ENCODE measurements at places on chromosomes 16 and 17.
A peak's percentile ranks its signal among the peaks of the same experiment; 100 is the strongest.

DNA sequence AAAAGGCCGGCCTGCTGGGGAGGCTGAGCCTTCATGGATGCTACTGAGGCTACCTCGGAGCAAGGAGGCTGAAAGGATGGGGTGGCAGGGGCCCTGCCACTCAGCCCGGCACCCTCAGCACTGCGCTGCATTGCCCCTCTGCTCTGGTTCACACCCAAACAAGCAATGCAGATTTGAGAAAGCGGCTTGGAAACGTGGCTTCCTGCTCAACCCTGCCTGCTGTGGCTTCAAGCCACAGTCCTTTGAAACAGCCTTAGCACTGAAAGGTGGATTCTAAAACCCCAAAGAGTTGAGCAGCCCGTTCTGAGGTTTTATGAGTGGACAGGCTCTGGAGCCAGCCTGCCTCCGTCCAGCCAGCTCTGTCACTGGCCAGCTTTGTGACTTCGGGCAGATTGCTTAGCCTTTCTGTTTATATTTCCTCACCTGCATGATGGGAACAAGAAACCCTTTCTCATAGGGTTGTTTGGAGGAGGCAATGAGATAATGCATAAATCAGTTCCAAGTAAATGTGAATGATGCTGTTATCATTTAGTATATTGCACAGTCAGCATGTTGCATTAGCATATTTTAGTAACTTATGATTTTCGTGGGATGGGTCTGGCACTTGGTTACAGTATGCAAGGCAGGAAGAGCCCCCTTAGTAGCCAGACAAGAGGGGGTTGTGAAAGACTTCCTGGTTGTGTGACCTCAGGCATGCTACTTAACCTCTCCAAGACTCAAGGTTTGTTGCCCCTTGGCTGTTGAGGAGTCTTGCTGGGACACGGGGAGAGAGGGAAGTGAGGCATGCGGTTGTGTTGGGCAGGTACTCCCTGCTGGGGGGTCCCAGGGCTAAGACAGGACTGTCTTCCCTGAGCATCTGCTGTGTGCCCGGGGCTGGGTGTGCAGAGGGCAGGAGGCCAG is 23.6 kb downstream of the CRISPLD2 start:
- H3K4me1 ChIP-seq = no peaks in the 10 kb centered on the region
- peaks cover 19% of the 10 kb centered on the region for H3K27me3 ChIP-seq
- no peak overlapping the region for H3K27ac ChIP-seq
- peaks cover 15% of the 10 kb centered on the region for H3K36me3 ChIP-seq
- H3K4me3 ChIP-seq = no peak overlapping the region

DNA sequence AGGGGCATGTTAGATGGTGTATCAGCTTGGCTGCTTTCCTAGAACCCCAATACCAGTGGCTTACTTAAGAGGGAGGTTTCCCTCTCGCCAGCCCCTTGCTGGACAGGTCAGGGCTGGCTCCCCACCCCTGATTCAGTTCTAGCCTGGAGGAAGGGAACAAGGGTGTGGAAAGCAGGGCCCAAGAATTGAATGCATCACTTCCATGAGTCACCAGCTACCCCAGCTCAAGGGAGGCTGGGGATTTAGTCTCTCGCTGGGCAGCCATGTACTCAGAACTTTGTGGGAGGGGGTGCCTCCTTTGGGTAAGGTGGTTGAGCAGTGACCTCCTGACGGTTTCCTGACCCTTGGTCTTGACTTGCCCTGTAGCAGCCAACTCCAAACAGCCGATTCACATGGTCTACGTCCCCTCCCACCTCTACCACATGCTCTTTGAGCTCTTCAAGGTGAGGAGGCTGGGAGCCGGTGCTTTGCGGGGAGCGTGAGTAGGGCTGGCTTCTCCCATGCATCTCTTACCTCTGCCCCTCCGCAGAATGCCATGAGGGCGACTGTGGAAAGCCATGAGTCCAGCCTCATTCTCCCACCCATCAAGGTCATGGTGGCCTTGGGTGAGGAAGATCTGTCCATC is 12.8 kb downstream of the PDK2 start:
- H3K36me3 ChIP-seq = peaks cover 71% of the 10 kb centered on the region
- no peak overlapping the region for H3K27ac ChIP-seq
- peaks cover 21% of the 10 kb centered on the region for H3K4me1 ChIP-seq
- no peak overlapping the region for H3K4me3 ChIP-seq
- no peaks in the 10 kb centered on the region for H3K27me3 ChIP-seq

DNA sequence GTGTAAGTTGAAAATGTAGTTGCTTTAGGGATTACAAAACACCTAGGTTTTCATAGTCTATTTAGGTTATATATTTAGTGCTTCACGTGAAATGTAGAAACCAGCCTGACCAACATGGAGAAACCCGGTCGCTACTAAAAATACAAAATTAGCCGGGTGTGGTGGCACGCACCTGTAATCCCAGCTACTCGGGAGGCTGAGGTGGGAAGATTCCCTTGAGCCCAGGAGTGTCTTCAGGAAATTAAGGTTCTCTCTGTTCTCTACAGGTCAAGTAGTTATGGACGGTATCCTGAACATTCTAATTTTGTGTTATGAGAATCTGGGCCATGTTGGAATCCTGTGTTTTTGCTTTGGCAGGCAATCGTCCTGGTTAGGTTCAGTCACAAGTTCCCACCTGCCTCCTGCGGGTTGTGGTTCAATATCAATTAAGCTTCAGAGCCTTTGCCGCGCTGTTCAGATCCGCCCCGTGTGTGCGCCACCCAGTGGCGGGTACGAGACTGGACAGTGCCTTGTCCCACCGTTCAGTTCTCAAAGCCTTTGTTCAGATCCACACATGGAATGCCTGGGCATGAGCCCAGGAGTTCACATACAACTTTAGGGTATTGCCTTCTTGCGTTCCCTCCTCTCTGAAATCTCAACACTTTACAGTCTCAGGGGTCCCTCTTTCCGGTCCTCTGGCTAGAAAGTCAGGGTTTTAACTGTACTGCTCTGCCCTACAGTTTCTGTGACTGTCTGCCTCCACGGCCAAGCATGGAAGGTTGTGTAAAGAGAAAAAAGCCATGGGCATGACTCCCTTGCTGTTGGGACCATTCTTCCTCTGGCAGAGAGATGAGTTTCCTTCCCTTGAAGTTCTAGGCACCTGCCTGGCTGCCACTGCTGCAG is 41.7 kb downstream of the HEATR6 start:
- no peak overlapping the region for H3K4me3 ChIP-seq
- no peak overlapping the region for H3K27ac ChIP-seq
- DNase-seq = peak; percentile 33
- H3K27me3 ChIP-seq = no peaks in the 10 kb centered on the region
- peaks cover 1% of the 10 kb centered on the region for H3K36me3 ChIP-seq

DNA sequence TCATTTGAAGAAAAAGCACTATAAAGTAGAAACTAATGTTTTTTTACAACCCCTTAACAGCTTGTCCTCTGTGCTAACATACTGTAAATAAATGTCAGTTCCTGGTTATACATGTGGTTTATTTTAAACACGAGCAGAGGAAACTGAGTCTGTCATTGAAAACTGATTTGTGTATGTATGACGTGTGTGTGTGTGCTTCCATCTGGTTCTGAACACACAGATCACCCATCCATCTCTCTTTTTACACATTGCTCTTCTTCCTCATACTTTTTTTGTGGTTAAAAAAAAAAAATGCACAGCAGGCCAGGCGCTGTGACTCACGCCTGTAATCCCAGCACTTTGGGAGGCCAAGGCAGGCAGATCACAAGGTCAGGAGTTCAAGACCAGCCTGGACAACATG is 49.5 kb downstream of the ZNF423 start:
- H3K27ac ChIP-seq = no peak overlapping the region
- peaks cover 3% of the 10 kb centered on the region for H3K4me1 ChIP-seq
- no peak overlapping the region for H3K4me3 ChIP-seq
- H3K27me3 ChIP-seq = no peaks in the 10 kb centered on the region
- peak; percentile 31 for DNase-seq

DNA sequence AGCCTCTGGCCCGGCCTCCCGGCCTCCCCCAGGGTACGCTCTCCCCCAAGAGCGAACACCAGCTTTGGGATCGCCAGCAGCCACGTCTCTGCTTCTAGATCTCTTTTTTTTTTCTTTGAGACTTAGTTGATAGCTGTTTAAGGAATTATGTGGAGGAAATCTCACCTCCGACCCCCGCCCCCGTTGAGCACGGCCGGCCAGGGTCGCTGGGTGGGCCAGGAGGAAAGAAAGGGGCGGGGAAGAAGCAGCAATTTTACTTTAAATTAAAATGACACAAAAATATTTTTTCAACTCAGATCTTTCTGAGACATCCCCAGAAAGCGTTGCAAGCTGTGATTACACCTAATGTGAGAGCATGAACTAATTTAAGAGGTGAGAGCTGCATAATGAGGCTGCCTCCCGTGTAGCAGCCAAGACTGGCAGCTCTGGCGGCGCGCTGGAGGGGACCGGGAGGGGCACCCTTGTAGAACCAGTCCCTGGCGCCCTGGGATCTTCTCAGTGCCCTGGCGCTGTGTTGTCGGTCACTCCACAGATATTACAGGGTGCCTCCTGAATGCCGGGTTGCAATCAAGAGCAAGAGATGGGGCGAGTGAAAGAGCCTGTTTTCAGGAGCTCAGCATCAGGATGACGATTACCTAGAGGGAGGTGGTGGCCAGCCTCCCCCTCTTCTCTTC is 1.9 kb upstream of the CBLN1 start:
- DNase-seq = no peak
- no peak overlapping the region for H3K27ac ChIP-seq
- peaks cover 22% of the 10 kb centered on the region for H3K4me1 ChIP-seq
- peaks cover 60% of the 10 kb centered on the region for H3K27me3 ChIP-seq

GRCh38 chr16:1050516-1050915 is 22.0 kb upstream of the SSTR5 start:
- no peak overlapping the region for H3K27ac ChIP-seq
- H3K27me3 ChIP-seq = peaks cover 10% of the 10 kb centered on the region
- H3K4me3 ChIP-seq = no peak overlapping the region
- H3K36me3 ChIP-seq = no peaks in the 10 kb centered on the region

DNA sequence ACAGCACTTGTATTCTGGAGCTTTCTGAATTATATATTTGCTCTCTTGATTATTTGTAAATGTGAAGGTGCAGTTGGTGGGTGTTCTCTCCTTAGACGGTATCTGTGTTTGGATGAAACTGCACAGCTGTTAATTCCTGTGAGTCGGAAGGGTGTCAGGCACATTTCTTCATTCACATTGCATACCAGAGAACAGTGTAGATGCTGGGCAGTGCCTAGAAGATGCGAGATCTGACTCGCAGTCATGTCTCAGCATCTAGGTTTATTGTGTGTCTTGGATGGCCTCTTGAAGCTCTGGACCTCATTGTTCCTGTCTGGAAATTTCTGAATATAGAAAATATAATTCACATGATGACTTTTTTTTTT is 61.2 kb downstream of the CLEC16A start:
- H3K4me1 ChIP-seq = no peaks in the 10 kb centered on the region
- H3K27ac ChIP-seq = no peak overlapping the region
- H3K27me3 ChIP-seq = no peaks in the 10 kb centered on the region
- H3K4me3 ChIP-seq = no peak overlapping the region
- DNase-seq = no peak

DNA sequence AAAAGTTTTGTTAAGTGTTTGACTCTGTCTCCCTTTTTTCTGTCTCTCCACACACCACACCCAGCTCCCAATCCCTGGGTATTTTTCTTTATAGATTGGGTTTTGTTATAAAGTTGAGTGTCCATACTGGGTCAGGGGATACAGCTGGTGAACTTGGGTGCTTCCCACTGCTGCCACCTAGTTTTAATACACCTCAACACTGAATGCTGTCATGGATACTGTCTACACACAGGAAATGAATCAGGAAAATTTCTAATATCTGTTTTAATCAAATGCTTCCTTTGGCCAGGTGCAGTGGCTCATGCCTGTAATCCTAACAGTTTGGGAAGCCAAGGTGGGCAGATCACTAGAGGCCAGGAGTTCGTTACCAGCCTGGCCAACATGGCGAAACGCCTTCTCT is 5.3 kb upstream of the TAOK1 start:
- H3K36me3 ChIP-seq = no peaks in the 10 kb centered on the region
- H3K4me1 ChIP-seq = no peaks in the 10 kb centered on the region
- no peaks in the 10 kb centered on the region for H3K27me3 ChIP-seq
- H3K27ac ChIP-seq = no peak overlapping the region

DNA sequence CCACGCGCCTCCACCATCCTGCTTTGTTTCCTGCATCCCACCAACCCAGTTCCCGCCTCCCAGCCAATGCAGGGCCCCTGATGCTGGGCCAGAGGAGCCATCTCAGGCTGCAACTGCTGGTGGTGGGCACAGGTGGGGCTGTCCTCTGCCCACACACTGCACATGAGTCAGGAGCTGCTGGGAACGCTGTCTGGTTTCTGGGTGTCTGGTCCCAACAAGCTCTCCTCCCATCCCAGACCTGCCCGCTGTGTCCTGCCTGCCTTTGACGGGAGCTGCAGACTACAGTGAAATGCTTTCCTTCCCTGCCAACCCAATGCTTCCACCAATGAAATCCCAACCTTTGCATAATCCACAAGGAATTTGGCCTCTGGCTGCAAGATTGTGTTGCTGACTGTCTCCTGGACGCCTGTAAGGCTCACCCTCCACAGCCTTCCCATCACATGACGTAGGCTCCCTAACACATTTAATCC is 98.9 kb downstream of the N4BP1 start:
- no peak for DNase-seq
- no peaks in the 10 kb centered on the region for H3K36me3 ChIP-seq
- H3K27ac ChIP-seq = no peak overlapping the region
- no peaks in the 10 kb centered on the region for H3K27me3 ChIP-seq
- no peaks in the 10 kb centered on the region for H3K4me1 ChIP-seq
- H3K4me3 ChIP-seq = no peak overlapping the region

Data from large intestine (tissue), 12 donors.